ENCODE measurements at places on chromosomes 5 and 9.

DNA sequence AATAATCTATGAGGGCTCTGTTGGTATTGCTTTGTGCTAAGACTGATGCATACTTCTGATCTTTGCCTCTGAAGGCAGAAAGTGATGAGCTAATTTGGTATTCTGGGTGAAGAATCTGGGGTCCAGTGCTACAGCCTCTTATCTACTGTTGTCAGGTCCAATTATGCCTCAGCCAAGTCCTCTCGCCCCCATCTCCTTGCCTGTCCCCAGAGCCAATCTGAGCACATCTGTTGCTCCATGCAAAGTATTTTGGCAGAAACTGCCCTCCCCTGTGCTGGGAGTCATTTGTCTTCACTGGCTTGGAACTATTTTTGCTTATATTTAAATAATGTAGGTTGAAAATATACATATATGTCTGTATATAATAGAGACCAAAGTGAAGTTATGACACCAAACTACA, 23.4 kb downstream of the LSM11 start:
- no peak for DNase-seq

GRCh38 chr5:158055111-158055501, 196.2 kb upstream of the CLINT1 start:
- no peak for DNase-seq

DNA sequence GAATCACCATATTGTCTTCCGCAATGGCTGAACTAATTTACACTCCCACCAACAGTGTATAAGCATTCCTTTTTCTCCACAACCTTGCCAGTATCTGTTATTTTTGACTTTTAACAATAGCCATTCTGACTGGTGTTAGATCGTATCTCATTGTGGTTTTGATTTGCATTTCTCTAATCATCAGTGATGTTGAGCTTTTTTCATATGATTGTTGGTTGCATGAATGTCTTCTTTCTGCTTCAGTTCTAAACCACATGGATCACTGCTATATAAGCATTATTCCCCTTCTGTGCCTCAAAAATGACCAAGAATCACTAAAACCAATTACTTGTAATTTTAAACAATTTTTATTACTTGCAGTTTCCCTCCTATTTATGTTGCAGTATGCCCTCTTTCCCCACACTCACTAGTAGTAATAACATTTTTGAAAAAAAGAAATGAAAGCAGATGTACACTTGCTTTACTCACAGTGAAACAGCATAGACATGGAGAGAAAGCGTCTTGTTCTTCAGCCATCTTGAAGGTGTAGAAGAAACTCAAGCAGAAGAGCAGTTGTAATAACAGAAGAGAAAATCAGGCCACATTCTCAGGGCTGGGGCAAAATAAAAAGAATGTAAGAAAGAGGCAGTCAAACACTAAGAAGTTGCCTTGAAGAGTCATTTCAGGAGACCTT, 4.5 kb upstream of the TMEM252 start:
- DNase-seq: no peak

DNA sequence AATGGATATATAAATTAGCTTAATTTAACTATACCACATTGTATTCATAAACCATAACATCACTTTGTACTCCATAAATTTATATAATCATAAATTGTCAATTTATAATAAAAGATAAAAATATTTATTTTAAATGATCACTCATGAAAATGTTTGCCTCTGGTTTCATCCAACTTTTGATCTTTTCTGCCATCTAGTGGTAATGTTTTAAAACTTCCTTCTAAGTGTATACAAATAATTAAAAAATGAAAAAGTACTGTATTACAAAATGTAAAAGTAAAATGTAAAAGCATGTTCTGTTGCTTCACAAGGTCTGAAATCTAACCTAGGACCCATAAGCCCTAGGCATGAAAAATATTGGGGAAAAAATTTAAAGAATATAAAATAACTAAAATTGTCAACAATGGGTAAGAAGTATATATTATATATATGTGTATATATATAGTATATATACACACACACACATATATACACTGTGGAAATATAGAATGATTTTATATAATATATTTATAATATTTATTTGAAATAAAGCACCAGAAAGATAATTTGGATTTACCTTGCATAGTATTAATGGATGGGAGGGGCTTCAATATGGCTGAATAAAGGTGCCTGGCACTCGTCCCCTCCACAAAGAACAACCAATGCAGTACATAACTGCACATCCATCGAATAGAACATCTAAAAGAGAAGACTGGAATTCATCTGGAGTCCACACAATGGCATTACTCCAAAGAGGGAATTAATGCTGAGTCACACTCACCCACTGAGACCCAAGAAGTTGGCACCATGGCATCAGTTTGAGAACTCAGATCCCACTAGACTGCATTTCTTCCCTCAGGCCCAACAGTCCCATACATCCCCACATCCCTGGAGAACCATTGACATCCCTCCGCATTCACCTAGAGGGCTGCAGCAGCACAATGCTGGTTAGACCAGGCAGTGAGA, 32.5 kb downstream of the ANXA1 start:
- DNase-seq: no peak

DNA sequence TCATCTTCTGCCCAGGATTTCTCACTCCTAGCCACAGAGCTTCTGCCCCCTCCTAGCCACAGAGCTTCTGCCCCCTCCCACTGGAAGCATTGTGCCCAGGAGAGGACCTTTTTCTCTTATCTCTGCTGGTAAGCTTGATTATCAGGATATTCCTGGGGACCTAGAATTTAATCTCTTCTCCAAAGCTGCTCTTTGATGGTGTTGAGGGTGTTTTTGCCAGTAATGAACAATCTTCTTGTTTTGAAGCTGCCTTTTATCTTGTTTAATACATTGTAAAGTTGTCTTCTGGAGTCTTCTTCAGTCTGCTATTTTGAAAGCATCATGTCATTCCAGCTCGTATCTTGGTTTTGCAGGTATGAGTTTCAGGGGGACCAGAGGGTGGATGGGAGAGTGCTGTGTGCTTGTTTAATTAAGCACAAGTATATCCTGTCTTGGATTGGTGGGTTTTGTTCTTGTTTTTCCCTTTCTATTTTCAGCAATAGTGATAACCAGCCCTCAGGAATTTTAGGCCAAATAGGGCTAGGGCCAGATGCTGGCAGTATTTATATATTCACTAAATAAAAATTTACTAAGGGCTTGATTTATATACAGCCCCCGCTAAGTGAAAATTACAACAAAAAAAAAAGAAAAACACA, 214.0 kb upstream of the DMRT1 start:
- no peak for DNase-seq

GRCh38 chr5:143865426-143866025, 53.6 kb downstream of the HMHB1 start:
- DNase-seq: no peak

Measured in neuronal stem cell (in vitro differentiated cells).